ENCODE measurements at places on chromosomes 13 and 19. TPM values are rescaled to one million over a fixed set of nuclear protein-coding genes. Genes with fewer than 3 reads are reported as not detected.

DNA sequence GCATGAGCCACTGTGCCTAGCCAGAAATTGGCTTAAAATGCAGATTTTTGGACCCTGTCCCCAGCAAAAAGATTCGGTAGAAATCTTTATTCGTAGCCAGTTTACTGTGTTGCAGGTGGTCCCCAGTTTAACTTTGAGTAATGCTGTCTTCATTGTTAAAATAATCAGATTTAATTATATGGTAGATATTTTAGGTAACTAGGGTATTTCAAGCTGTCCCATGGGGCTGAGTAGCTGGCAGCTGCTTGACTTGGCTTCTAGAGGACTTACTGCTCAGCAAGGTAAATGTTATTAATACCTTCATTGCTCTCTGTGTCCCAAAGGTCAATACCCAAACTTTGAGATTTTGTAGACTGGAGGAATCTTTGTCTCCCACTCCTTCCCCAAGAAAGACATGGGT is 21.1 kb downstream of the LSM14A start:
- no peak overlapping the region for H3K4me3 ChIP-seq
- no peak for DNase-seq
- peak overlapping the region; percentile 11 for H3K27ac ChIP-seq

- no peak for DNase-seq
- H3K27ac ChIP-seq, result no peak overlapping the region
- H3K4me3 ChIP-seq, result no peak overlapping the region
- H3K4me1 ChIP-seq, result no peaks in the 10 kb centered on the region
Observed at GRCh38 chr13:111663505-111663904, 343.1 kb downstream of the TEX29 start.

DNA sequence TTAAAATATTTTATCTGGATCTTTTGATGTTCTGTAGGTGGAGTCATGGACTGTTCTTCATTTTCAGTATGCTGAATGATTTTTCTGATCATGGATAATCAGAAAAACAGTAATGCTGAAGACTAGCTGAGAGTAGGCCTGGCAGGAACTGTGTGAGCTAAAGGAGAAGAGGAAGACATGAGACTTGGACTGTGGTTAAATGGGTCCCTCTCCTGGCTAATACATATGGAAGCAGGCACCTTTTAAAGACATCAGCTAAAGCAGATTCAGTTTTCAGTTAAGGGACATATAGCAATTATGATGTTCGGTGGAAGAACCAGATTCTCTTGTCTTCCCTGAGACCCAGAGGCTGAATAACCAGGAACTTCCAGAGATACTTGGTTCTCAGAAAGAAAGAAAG is 169.4 kb downstream of the OLFM4 start:
- H3K4me1 ChIP-seq, result peaks cover 5% of the 10 kb centered on the region
- DNase-seq, result no peak
- no peak overlapping the region for H3K4me3 ChIP-seq
- no peaks in the 10 kb centered on the region for H3K36me3 ChIP-seq
- H3K27ac ChIP-seq, result no peak overlapping the region

DNA sequence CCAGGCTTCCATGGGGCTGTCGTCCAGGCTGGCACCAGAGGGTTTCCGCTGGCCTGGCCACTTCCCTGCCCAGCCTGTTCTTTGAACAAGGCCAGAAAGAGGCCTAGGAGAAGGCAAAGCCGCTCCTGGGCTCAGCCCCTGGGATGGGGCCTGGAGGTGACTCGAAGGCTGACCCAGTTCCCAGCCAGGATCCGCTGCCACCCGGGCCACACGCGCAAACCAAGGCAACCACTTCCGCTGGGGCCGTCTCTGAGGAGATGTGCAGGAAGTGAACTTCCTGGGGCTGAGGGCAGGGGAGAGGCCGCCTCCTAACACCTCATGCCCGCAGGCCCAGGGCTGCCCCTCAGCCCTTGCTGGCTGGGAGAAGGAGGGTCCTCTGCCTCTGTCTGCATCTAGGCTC is 15.2 kb downstream of the PLEKHF1 start:
- H3K4me1 ChIP-seq, result peaks cover 88% of the 10 kb centered on the region
- peak overlapping the region; percentile 79 for H3K4me3 ChIP-seq
- H3K36me3 ChIP-seq, result peaks cover 3% of the 10 kb centered on the region
- peak; percentile 98 for DNase-seq

- H3K27me3 ChIP-seq, result no peaks in the 10 kb centered on the region
- DNase-seq, result no peak
- no peaks in the 10 kb centered on the region for H3K4me1 ChIP-seq
- H3K4me3 ChIP-seq, result no peak overlapping the region
- H3K36me3 ChIP-seq, result no peaks in the 10 kb centered on the region
Observed at GRCh38 chr13:44822291-44822690, 167.0 kb downstream of the NUFIP1 start.

MIR17HG gene
- 0.26 TPM for polyA plus RNA-seq

COL4A1 gene
- not detected for polyA plus RNA-seq

RNF6 gene
- polyA plus RNA-seq, result 53.1 TPM

GARIN5A gene
- polyA plus RNA-seq, result 1.3 TPM

Data from immature natural killer cell (primary cell).